ENCODE measurements at places on chromosomes 1 and 21. TPM values are rescaled to one million over a fixed set of nuclear protein-coding genes. Genes with fewer than 3 reads are reported as not detected.

DNA sequence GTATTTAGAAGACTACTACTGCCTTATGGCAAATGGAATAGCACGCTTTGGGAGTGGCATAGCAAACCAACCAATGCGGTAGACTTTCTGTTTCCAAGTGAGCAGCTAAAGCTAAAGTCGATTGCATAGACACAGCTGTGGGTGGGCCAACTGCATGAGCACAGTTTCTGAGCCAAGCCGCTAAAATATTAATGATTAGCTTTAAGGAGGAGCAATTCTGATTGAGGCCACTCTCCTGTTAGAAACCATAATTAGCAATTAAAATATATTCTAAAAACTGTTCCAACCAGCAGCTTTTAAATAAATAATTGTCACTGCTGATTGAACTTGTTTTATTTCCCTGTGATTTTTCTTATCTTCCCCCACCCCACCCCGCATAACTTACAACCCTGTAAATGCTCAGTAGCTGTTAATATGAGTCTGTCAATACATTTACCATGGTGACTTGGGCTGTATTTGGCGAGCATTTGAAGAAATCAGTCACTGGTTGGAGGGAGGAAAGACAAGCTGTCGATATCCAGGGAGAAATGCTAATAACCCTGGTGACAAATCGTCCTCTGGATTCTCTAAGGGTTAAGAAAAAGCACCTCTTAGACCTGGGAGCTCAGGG lies 32.2 kb downstream of the RNF220 start:
- no peak for DNase-seq

- no peak for DNase-seq
Observed at GRCh38 chr1:99385852-99386251, 121.6 kb downstream of the PLPPR4 start.

- no peak for DNase-seq
Observed at GRCh38 chr1:161176468-161177111, 717 bp downstream of the B4GALT3 start.

DNA sequence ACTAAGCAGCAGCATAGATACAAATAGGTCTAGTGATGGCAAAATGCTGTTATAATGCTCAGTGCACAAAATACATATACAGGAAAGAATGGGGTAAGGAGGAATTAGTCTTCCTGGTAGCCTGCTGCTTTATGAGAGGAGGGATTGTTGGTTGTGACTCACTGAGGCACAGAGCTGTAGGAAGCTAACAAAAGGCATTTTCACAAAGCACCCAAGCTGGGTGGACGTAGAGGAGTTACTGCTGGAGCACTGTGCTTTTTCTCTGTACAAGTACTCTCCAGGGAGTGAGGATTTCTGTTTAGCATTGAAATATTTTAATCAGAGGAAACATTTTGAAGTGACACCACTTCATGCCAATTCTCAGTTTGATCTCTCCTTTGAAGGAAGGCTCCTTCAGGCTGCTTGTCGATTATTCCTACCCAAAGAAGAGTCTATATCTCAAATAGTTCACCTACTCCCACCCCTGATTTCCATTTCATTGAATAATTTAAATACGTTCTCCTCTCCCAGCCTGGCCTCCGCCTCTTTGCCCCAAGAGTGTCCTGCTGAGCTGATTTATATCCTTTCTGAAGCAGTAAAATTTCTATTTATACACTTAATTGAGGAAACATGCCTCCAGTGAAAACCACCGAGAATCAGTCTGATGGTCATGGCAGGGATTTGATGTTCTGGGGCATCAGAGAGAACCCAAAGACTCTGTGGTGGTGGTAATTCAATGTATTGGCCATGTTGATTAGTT lies 271.9 kb downstream of the HHAT start:
- no peak for DNase-seq

- no peak for DNase-seq
Observed at GRCh38 chr1:93172778-93173177, 7.4 kb downstream of the TMED5 start.

Gene PYHIN1
- 3.9 TPM for total RNA-seq

Measured in lower lobe of right lung (tissue), 2 donors.